ENCODE measurements at places on chromosomes 2 and 18.

GRCh38 chr2:106969777-106970176 is 83.8 kb upstream of the ST6GAL2 start:
- DNase-seq, result no peak

GRCh38 chr18:65808759-65809158 is 57.9 kb downstream of the CDH7 start:
- no peak for DNase-seq

DNA sequence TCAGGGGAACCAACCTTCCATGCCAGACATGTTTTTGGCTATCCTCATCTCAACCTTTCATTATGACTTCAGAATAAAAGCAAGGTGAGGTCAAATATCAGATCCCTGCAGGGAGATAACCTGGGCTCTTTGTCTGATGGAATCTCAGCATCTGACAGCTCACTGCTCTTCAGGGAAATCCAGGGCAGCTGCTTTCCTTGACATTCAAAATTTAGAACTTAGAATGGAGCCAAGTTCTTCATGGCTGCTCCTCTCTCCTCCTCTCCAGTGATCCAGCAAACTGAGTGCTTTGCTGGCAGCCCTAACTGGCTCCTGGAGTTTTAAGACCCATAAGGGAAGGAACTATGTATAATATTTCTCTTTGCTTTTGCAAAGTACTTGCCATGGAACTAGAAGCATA is 716.3 kb downstream of the TSN start:
- DNase-seq, result no peak

- DNase-seq, result no peak
Observed at GRCh38 chr2:30910686-30911085, 103.4 kb upstream of the CAPN13 start.

- no peak for DNase-seq
Observed at GRCh38 chr2:127768775-127769479, 42.0 kb downstream of the WDR33 start.

DNA sequence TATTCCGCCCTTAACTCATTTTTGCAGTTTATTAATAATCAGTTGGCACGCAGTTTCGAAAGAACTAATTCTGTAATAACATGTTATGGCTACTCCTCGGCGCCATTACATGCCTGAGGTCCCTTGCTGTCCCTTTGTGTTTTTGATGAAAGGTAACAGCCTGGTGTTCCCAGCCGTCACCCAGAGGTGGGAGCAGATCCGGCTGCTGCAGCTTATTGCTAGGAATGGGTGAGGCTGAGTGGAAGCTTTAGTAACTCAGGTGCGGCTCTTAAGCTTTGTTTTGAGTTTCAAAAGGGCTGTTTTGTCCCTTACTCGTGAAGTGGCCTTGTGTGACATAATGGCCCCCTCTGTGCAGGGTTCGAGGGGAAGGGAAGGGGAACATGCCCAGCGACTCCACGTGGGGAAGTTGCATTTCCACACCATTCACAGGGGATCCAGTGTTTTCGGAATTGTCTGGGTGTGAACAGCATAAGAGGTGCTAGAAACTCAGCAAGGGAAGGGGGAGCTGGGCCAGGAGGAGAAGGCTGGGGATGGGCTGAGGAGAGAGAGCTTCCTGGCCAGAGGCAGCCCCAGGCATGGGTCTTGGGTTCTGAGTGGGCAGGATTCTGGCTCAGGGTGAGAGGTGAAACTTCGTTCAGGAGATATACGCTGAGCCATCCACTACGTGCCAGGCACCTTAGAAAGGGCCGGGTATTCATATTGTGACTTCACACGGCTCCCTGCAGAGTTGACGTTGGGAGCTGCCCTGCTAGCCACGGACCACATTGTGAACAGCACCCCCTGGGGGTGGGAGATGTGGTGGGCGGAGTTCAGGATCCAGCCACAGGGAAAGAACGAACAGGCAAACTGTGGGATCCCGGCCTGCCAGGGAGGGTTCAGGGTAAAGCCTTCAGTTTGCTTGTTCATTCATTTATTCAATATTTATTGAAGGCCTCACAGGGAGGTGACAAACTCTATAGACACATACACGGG is 84.4 kb downstream of the TGOLN2 start:
- DNase-seq, result peak; percentile 18

- peak; percentile 74 for DNase-seq
Observed at GRCh38 chr2:27441958-27442919, at the start of gene KRTCAP3. TSS of gene KRTCAP3 (plus strand) at chr2:27442381. CDS start at chr2:27442413, 32 bp downstream.

GRCh38 chr2:74979844-74980243 is 21.4 kb downstream of the POLE4 start:
- no peak for DNase-seq
